ENCODE measurements at places on chromosomes 6 and 20. TPM values are rescaled to one million over a fixed set of nuclear protein-coding genes. Genes with fewer than 3 reads are reported as not detected.
A peak's percentile ranks its signal among the peaks of the same experiment; 100 is the strongest.

- DNase-seq, result no peak
Observed at GRCh38 chr6:20921578-20921977, 387.3 kb downstream of the CDKAL1 start.

DNA sequence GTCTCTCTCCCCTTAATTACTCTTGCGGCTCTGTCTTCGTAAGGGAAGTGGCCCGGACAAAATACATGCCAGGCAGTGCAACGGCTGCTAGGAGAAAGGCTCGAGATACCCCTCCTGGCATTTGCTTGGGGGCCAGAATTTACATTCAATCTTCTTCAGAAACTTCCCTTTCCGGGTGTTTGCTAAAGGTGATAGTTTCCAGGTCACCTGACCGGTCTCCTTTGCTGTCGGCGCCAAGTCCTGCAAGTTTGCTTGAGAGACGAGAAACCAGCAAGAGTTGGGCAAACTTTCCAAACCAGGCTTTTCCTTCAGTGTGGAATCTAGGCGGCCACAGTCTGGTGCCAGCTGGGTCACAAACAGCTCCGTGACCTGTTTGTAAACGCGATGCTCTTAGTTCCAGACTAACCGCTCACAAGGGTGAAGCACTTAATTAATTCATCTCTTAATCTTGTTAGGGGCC, 563 bp upstream of the SRSF3 start:
- DNase-seq, result peak; percentile 48

DNA sequence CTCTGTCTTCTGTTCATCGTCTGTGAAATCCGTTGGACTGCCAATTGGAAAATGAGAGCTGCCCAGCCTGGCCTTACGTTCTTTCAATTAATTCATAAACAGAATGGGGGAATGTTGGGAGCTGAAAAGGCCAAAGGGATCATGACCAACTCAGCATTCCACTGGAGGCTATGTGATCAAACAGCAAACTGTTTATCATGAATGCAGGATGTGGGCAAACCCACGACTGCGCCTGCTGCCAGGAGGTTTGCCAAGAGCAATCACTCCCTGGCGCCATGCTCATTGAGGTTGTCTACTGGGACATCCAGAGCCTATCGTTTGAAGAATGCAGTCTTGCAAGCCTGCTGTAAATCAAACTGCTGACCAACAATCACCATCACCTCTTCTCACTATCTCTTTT, 9.3 kb upstream of the FKBP1A start:
- DNase-seq, result no peak

Gene MYH7B
- polyA plus RNA-seq, result 0.81 TPM

DNA sequence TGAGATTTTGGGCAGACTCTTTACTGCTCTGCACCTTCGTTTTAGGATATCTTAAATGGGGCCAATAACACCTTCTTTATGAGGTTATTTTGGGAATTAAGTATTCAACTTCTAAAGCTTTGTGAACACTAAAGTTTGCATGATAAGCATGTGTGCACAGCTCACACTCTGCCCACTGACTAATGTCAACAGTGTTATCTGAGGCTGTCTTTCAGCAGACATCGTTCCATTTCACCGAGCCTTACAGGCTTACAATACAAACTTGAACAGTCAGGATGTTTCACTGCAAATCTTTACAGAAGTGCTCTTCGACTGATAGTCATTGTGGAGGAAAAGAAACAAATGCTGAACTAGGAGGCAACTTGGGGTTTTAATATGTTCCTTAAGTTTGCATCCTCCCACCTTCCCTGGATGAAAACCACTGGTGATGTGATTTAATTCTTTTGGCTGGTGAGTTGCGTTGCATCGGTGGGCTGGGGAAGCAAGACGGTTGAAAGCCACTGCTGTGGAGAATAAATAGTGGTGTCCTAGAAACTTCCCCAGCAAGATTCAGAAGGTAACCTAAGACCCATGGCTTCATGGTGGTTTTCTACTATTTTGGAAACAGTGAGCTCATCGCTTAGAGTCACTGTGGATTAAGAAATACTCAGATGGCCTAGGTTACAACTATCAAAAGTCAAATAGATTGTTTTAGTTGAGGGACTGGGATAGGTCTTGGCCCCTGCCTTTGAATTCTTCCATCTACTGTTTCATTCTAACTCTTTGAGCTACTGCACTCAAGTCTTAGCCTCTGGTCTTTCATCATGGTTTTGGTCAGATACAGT, 167.2 kb upstream of the MAP3K7 start:
- no peak for DNase-seq

Gene IL17A
- polyA plus RNA-seq, result not detected

DNA sequence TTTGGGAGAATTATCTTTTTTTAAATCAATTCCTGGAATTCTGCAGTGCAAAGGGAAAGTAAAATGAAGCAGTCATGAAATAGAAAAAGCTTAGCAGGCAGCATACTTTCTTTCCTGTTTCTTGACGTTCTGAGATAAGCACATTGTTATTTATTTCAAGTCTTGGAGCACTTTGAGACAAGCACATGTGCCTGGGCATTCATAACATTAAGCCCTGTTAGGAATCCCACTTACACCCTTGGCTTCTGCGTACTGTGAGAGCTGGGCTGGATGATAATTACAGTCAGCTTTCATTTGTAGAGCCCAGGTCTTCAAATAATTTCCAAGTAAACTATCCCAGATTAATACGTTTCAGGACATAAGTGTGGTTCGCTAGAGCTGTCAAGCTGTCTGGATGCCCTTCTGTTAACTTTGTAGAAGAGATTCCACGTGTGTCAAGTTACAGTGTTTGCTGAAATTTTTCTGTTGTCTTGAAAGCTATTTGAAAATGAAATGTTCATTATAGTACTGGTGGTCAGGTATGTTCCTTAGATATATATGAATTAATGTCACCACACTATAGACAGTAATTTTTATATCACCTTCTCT, 8.9 kb downstream of the FARS2 start:
- no peak for DNase-seq

Gene ULBP2
- 0.49 TPM for polyA plus RNA-seq

GRCh38 chr20:38267296-38267695, 6.8 kb upstream of the KIAA1755 start:
- no peak for DNase-seq

Gene SAMD5
- 2.2 TPM for polyA plus RNA-seq

DNA sequence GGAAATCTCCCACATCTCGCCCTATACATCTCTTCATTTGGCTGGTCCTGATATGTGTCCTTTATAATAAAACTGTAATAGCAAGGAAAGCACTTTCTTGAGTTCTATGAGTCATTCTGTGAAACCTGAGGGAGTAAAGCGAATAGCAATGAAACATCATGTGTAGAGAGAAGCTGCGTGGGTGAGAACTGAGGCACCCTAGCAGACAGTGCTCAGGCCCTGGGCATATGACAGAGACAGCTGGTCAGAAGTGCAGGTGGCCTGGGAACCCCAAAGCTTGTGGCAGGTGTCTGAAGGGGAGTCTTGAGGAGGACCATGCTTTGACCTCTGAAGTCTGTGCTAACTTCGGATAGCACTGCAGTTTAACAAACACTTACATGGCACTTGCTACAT, 1.3 kb upstream of the BLOC1S5 start:
- no peak for DNase-seq

Gene ADGRF1
- 5.3 TPM for polyA plus RNA-seq

Gene KAT14
- 12.0 TPM for polyA plus RNA-seq

- no peak for DNase-seq
Observed at GRCh38 chr6:148074738-148075137, 267.9 kb upstream of the SASH1 start.

DNA sequence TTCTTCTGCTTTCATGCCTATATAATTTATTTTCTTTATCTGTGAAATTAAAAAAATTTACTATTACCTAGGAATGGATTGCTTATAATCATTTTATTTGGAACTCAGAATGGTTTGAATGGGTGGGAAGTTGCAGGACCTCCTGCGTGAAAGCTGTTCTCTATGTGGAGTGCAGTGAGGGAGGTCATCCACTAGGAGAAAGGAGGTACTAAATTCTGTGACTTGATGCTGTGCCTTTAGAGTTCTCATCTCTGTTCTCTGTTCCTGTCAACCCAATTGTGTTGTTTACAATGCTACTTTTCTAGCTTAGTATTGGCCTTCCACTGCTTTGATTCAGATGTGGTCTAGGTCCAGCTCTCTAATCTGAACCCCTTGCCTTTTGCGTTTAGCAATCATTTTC, 65.0 kb upstream of the HIVEP1 start:
- DNase-seq, result no peak

Gene ZNF831
- polyA plus RNA-seq, result 0.18 TPM

Gene SLA2
- polyA plus RNA-seq, result 0.38 TPM

DNA sequence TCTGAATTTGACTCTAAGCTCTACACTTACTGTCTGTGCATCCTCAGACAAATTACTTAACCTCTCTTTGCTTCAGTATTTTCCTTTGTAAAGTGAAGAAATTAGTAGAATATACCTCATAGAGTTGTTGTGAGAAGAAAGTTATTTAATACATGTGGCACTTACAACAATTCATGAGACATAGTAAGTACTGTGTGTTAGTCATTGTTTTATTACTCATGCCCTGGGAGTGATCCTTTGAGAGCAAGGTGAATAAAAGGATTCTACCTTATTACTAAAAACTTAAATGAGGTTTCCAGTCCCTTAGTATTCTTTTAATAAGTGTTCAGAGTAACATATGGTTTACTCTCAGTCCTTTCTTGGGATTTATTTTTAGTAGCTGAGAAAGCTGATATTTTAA, 233.6 kb upstream of the MAP3K7 start:
- DNase-seq, result no peak

Gene SLC17A3
- not detected for polyA plus RNA-seq

- DNase-seq, result no peak
Observed at GRCh38 chr6:31178143-31179041, 7.9 kb upstream of the POU5F1 start.

GRCh38 chr6:166046226-166046625, 121.4 kb downstream of the TBXT start:
- DNase-seq, result no peak

Gene DLL1
- 22.1 TPM for polyA plus RNA-seq

Gene PROKR2
- not detected for polyA plus RNA-seq

DNA sequence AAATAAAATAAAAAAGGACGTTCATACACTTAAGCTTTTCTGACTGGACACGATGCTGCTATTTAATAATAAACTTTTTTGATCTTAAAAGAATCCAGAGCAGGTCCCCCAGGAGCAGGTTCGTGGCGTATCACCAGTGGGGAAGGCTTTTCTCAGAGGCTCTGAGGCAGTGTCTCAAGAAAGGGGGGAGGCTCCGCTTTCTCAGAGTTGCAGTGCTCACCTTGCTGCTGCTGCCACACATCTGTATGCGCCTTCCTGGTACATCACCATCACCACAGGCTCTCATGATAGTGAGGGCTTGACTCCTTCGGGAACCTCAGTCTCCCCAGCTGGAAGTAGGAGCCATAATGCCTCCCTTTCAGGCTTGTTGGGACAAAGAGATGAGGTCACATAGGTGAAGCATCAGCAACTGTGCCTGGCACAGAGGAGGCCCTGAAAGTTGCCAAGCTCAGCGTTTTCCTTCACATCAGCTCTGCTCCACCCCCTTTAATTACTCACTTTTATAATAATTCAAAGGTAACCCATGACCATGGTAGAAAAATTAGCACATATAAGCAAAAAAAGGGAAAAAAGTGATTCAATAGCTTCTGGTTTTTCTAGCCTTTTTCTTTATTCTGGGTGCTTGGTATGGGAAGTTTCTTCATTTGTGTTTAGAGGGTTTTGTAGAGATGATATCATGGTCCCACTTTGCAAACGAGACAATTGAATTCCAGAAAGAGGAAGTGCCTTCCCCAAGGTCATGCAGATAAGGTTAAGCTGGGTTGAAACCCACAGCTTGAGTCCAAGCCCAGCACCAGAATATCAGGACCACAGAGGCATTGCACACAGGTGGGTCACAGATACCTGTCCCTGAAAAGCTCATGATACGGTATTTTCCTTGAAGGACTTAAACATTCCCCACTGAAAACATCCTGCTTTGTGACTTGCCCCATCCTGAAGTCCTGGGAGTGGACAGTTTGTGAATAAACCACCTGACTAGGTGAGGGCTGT, 24.5 kb downstream of the SRSF3 start:
- DNase-seq, result no peak

GRCh38 chr6:130697995-130698535, 129.1 kb upstream of the SMLR1 start:
- no peak for DNase-seq

Gene APOM
- 3.6 TPM for polyA plus RNA-seq

Gene MROH8
- polyA plus RNA-seq, result 1.8 TPM

- no peak for DNase-seq
Observed at GRCh38 chr20:4008877-4009276, 6.5 kb downstream of the RNF24 start.

DNA sequence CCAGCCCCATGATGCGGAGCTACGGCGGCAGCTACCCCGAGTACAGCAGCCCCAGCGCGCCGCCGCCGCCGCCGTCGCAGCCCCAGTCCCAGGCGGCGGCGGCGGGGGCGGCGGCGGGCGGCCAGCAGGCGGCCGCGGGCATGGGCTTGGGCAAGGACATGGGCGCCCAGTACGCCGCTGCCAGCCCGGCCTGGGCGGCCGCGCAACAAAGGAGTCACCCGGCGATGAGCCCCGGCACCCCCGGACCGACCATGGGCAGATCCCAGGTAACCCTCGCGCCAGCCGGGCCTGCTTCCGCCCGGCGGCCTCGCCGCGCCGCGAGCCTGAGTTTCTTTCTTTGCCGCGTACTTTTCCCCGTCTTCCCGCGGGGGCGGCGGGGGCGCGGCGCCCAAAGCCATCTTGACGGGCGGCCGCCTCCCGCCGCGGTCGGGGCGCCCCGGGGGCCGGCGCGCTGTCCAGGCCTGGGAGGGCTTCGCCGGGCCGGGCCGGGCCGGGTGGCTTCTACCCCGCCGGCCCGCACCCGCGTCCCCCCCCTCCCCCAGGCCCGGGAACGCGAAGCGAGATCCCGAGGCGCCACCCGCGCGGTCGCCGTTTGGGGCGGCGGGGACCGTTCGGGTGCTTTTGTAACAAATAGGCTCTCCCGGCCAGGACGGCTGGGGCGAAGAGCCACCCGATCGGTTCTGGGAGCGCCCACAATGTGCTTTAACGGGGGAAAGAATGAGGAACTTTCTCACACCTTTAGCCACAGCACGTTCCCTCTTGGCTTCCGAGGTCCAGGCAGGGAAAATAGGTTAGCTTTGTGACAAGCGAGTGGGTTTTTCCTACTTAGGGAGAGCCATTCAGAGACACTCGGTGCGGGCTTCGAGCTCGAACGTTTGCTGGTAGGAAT, 2.3 kb downstream of the ARID1B start:
- DNase-seq, result no peak

Measured in urinary bladder (tissue), 4 donors.